Activated naive CD4-positive, alpha-beta T cell treated with anti-CD3 and anti-CD28 coated beads for 36 hours (primary cell): ENCODE measurements at places on chromosomes 1 and 21.

DNA sequence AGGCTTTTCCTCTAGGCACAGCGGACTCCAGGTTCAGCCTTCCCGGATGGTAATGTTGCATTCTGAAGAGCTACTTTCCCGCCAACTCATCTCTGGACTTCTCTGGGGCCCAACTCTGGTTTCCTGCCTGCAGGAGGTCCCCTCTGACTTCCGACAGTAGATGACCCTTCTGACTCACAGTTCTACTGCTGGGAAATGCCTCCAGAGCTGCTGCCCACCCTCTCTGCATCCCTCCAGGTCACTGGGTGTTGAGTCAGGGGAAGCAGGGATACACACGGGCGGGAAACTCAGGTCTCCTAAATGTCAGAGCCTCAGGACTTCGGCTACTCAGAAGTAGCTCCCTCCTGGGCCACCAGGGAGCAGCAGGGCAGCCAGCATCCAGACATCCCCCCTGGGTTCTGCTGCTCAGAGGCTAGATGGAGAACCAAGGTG, 2.1 kb upstream of the KIF21B start:
- DNase-seq, result peak; percentile 54

GRCh38 chr1:165942927-165943597, 115.6 kb downstream of the UCK2 start:
- DNase-seq, result no peak

- DNase-seq, result peak; percentile 51
These were observed 80.4 kb downstream of the ADARB1 start for GRCh38 chr21:45154511-45155508.

GRCh38 chr21:45574691-45575090, 32.5 kb upstream of the SLC19A1 start:
- no peak for DNase-seq

DNA sequence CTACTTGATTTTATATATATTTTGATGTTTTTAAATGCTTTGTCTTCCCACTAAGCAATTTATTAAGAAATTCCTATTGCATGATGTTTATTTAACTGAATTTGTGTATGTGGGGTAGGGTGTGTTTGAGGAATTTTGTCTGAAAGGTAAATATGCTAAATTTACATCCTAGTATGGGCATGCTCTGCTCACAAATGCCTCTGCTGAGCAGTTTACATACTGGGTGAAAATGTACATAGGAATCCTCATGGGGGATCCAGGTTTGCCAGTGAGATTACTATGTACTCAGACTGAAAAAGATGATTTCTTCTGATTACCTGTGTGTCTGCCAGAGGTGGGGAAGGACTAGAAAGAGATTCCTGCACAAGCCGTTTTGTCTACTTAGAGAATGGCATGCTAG, 126.6 kb downstream of the DISP1 start:
- no peak for DNase-seq

DNA sequence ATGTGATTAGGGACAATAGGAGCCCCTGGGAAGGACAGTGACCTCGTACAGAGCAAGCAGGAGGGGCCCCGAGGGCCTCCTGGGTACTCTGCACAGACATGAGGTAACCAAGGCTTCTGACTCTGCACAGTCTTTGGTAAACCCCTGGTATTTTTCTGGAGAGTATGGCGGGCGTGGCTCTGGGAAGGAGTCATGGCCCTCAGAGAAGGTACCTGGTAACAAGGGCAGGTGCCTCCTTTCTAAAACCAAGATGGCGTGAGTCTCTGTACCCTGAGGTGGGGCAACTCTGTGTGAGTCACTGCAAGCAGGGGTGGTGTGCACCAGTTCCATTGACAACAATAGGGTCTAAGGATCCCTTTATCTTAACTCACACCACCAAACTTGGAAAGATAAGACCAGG, 39.9 kb upstream of the SLC19A1 start:
- DNase-seq, result no peak

GRCh38 chr1:97540346-97540888, 380.4 kb downstream of the DPYD start:
- DNase-seq, result no peak
